ENCODE measurements at places on chromosomes 1 and 21.

DNA sequence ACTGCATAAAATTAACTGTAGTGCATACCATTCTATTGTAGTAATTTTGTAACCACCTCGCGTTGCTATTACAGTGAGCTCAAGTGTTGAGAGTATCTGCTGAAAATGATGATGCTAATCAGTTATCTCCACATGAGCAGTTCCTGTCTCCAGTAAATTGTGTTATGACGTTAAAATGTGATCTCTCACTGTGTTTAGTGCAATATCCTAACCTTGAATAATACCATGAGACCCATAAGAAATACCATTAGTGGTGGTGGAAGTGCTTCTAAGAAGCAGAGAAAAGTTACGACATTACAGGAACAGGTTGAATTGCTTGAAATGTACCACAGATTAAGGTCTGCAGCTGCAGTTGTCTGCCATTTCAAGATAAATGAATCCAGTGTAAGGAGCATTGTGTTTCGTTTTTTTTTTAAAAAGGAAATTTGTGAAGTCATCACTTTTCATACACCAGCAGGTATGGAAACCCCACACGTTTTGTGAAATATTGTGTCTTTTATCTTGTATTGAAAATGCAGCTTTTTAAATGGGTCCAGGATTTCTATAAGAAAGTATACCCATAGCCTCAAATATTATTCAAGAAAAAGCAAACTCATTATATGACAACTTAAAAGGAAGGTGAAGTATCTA, 72.5 kb downstream of the ANGPTL1 start:
- no peak for DNase-seq

DNA sequence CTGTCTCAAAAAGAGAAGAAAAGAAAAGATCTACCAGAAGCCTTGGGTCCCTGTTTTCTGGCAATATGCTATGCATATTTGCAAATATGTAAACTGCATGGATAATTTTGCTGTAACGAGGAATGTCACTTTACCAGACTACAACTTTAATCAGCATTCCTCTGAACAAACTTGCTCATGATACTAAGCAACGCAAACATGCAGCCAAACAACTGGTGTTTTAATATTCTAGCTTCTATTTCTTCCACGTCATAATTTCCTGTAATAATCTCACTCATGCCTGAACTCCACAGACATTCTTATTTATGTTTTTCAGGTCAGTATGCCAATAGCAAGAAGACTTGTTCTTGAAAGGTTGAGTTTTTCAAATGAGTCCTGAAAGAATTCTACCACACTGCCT, 114.1 kb downstream of the SIM2 start:
- DNase-seq: no peak

GRCh38 chr1:76824106-76824505, 43.2 kb upstream of the ST6GALNAC5 start:
- DNase-seq: no peak

DNA sequence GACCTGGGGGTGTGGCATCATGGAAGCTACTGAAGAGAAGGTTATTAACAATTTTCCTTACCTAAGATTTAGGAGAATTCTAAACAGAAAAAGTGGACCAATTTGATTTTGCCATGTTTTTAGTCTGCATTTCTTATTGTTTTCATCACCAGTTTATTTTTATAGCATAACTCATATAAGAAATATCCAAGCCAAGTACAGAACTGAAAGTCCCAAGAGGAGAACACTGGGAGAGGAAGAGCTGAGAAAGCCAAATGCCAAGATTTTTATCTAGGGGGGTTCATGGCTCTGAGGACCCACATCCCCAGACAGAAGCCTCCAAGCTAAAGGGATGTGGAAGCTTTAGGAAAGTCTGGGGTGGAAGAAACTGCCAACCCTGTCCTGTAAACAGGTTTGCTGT, 109.4 kb upstream of the DUSP10 start:
- no peak for DNase-seq

GRCh38 chr21:40615505-40616376, 231.2 kb downstream of the DSCAM start:
- DNase-seq: no peak
